ENCODE measurements at places on chromosomes 4 and X. TPM values are rescaled to one million over a fixed set of nuclear protein-coding genes. Genes with fewer than 3 reads are reported as not detected.

The HSFX4 gene
- not detected for total RNA-seq

The C4orf50 gene
- not detected for total RNA-seq

The UGT2A3 gene
- total RNA-seq = not detected

The ADH1A gene
- not detected for total RNA-seq

The DCAF8L2 gene
- not detected for total RNA-seq

The TRMT10A gene
- total RNA-seq = 5.2 TPM

The RASSF6 gene
- 1.3 TPM for total RNA-seq

The PNMA6A gene
- 1.8 TPM for total RNA-seq

The SPACA5 gene
- not detected for total RNA-seq

The CXorf65 gene
- not detected for total RNA-seq

The SPANXN2 gene
- not detected for total RNA-seq

The ARHGAP6 gene
- total RNA-seq = 2.2 TPM

The ANKRD37 gene
- total RNA-seq = 1.9 TPM

The LNX1 gene
- total RNA-seq = 0.59 TPM

The SMC1A gene
- 36.7 TPM for total RNA-seq

The CXCL5 gene
- 5.9 TPM for total RNA-seq

The TMSB15C gene
- 3.3 TPM for total RNA-seq

The FDCSP gene
- total RNA-seq = not detected

The GPRASP1 gene
- 0.74 TPM for total RNA-seq

The DMRTC1 gene
- not detected for total RNA-seq

The GPR143 gene
- 1.7 TPM for total RNA-seq

The SPARCL1 gene
- under 0.01 TPM for total RNA-seq

The FGF16 gene
- 0.15 TPM for total RNA-seq

The TIMM8A gene
- 5.7 TPM for total RNA-seq

The ETDB gene
- not detected for total RNA-seq

The LUZP4 gene
- total RNA-seq = not detected

The PPP2R2C gene
- 0.15 TPM for total RNA-seq

The GAGE12E gene
- total RNA-seq = not detected

The TBC1D9 gene
- total RNA-seq = 15.5 TPM

The F8A2 gene
- total RNA-seq = not detected

The AWAT2 gene
- total RNA-seq = not detected

The GAB1 gene
- 4.6 TPM for total RNA-seq

The ARHGEF6 gene
- 5.4 TPM for total RNA-seq

The CCNA2 gene
- 138 TPM for total RNA-seq

The SSX3 gene
- total RNA-seq = not detected

The STK32B gene
- total RNA-seq = 0.59 TPM

The INTU gene
- 1.3 TPM for total RNA-seq

The DSPP gene
- not detected for total RNA-seq

The SPANXN4 gene
- total RNA-seq = not detected

The PF4V1 gene
- total RNA-seq = not detected

The MFSD8 gene
- total RNA-seq = 6.1 TPM

The SYN1 gene
- total RNA-seq = 0.30 TPM

The VCX gene
- not detected for total RNA-seq

The PCDH10 gene
- 2.2 TPM for total RNA-seq

The BMP3 gene
- total RNA-seq = not detected

The NAP1L3 gene
- 0.89 TPM for total RNA-seq

The MGARP gene
- total RNA-seq = 11.3 TPM
